Mesenchymal stem cell (in vitro differentiated cells and primary cell): ENCODE measurements at places on chromosomes 11 and 22.

GRCh38 chr11:8810540-8811301 is 100.3 kb upstream of the AKIP1 start:
- H3K36me3 ChIP-seq = peaks cover 3% of the 10 kb centered on the region
- peak; percentile 87 for DNase-seq
- H3K27me3 ChIP-seq = no peaks in the 10 kb centered on the region
- peaks cover 39% of the 10 kb centered on the region for H3K4me1 ChIP-seq

GRCh38 chr11:119786431-119787073 is 57.6 kb upstream of the NECTIN1 start:
- no peak overlapping the region for H3K27ac ChIP-seq
- H3K4me3 ChIP-seq = peak overlapping the region; percentile 17
- no peaks in the 10 kb centered on the region for H3K36me3 ChIP-seq
- peaks cover 43% of the 10 kb centered on the region for H3K27me3 ChIP-seq
- no peak for DNase-seq

DNA sequence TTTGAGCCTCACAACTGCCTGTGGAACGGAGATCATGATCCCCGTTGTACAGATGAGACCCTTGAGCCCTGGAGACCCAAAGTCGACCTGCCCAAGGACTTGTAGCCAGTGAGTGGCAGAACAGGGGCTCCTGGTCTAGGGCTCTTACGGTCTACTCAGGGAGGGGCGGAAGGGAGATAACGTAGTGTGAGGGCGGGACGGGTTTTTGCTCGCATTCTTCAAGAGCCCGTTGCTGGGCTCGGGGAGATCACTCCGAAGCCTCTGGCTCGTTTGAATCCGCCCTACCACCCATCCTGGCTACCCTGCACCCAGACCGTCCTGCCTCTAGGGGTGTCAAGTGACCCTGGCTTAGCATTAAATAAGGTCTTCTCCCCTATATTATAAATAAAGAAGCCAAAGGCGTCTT is 639 bp downstream of the CRY2 start:
- H3K4me1 ChIP-seq = peaks cover 7% of the 10 kb centered on the region
- no peaks in the 10 kb centered on the region for H3K36me3 ChIP-seq
- DNase-seq = peak; percentile 79
- H3K27ac ChIP-seq = peak overlapping the region; percentile 30
- H3K27me3 ChIP-seq = peaks cover 4% of the 10 kb centered on the region

DNA sequence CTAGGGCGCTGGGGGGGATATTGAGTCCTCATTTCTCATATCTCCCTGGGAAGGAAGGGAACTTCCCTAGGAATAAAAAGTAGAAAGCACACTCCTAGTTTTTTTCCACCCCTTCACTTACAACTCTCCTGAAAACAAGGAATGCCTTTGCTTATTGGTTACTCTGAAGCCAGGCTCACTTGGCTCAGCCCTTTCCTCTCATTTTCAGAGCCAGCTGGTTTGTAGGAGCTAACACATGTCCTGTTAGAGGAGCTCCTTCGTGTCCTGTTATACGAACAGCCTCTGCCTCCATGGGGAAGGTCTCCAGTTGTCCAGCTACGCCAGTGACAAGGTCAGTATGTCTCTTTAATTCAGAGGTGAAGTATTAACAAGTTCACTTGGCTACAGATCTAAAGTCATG is 17.6 kb downstream of the ALKBH8 start:
- DNase-seq = no peak
- H3K4me3 ChIP-seq = no peak overlapping the region
- peaks cover 2% of the 10 kb centered on the region for H3K36me3 ChIP-seq
- H3K4me1 ChIP-seq = no peaks in the 10 kb centered on the region
- no peak overlapping the region for H3K27ac ChIP-seq

DNA sequence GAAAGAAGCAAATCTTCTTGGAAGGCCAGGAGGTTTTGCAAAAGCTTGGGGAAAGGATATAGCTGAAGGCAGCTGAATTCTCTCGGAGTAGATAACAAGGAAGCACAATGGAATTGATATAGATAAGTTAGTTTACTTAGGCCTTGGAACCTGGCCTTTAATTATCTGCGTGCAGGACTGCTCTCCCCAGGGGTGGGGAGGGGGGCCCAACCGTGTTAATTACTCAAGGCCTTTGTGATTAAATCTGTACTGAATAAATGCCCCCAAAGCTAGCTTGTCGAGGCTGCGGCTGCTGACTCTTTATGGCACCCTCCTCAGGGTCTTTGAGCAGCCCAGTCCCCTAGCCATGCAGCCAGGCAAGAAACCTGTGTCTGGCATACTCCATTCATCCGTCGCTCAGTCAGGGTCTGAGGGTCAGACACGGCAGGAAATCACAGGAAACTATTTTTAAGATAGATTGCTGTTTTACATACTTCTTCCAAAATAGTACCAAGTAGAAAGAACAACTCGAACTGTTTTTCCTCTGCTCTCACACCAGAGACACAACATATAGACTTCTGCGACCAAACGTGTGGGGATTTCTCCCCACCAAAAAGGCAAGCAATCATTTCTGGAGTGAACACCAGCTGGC is 36.5 kb downstream of the MS4A2 start:
- no peaks in the 10 kb centered on the region for H3K4me1 ChIP-seq
- no peaks in the 10 kb centered on the region for H3K36me3 ChIP-seq
- no peak overlapping the region for H3K4me3 ChIP-seq
- no peak overlapping the region for H3K27ac ChIP-seq
- no peak for DNase-seq

- H3K4me1 ChIP-seq = peaks cover 3% of the 10 kb centered on the region
- H3K36me3 ChIP-seq = peaks cover 20% of the 10 kb centered on the region
- H3K27ac ChIP-seq = peak overlapping the region; percentile 99
- H3K4me3 ChIP-seq = peak overlapping the region; percentile 93
- H3K27me3 ChIP-seq = no peaks in the 10 kb centered on the region
- DNase-seq = peak; percentile 71
Measured at GRCh38 chr11:61362542-61362875, 335 bp downstream of the TMEM138 start.

- no peak for DNase-seq
- no peaks in the 10 kb centered on the region for H3K36me3 ChIP-seq
- no peaks in the 10 kb centered on the region for H3K4me1 ChIP-seq
Measured at GRCh38 chr11:71408826-71409225, 39.4 kb downstream of the DHCR7 start.

GRCh38 chr22:27420817-27421361 is 380.7 kb downstream of the MN1 start:
- DNase-seq = no peak
- H3K27me3 ChIP-seq = no peaks in the 10 kb centered on the region
- peak overlapping the region; percentile 92 for H3K27ac ChIP-seq
- H3K36me3 ChIP-seq = no peaks in the 10 kb centered on the region
- H3K4me1 ChIP-seq = peaks cover 29% of the 10 kb centered on the region

DNA sequence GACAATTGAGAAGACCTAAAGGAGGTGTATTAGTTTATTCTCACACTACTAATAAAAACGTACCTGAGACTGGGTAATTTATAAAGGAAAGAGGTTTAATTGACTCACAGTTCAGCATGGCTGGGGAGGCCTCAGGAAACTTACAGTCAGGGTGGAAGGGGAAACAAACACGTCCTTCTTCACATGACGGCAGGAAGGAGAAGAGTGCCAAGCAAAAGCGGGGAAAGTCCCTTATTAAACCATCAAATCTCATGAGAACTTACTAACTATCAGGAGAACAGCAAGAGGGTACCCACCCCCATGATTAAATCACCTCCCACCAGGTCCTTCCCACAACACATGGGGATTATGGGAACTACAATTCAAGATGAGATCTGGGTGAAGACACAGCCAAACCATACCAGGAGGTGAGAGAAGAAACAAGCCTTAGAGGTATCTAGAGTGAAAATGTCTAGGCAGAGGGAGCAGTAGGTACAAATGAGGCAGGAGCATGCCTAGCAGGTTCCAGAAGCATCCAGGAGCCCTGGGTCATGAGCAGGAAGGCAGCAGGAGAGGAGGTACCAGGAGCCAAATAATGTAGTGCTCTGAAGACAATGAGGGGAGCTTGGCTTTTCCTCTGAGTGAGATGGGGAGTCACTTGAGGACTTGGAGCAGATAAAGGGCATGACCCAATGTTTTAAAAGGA is 31.6 kb downstream of the IL10RA start:
- H3K36me3 ChIP-seq = no peaks in the 10 kb centered on the region
- H3K27ac ChIP-seq = no peak overlapping the region
- no peak for DNase-seq
- H3K4me3 ChIP-seq = no peak overlapping the region

DNA sequence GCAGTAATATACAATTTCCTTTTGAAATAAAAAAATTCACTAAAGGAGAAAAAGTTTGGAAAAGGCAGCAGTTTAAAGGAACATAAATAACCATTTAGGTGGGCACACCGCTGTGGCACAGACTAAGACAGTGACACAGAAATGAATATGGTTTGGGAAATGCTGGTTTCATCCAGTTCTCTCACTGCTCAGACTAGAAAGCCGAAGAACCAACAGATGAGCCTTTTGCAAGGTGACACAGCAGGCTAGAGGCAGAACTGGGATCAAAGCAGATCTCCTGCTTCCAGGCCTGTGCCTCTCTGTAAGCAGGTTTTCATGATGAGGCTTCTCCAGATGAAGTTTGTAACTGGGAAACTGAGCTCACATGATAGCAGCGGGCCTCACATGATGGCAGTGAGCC is 380.0 kb upstream of the NARS2 start:
- no peak overlapping the region for H3K4me3 ChIP-seq
- no peaks in the 10 kb centered on the region for H3K36me3 ChIP-seq
- DNase-seq = no peak

GRCh38 chr11:122204206-122204605 is 88.2 kb upstream of the BLID start:
- H3K4me1 ChIP-seq = peaks cover 12% of the 10 kb centered on the region
- no peak overlapping the region for H3K4me3 ChIP-seq
- no peaks in the 10 kb centered on the region for H3K27me3 ChIP-seq
- DNase-seq = no peak
- no peaks in the 10 kb centered on the region for H3K36me3 ChIP-seq

GRCh38 chr11:68840661-68841653 is 759 bp downstream of the CPT1A start:
- peak overlapping the region; percentile 82 for H3K27ac ChIP-seq
- H3K36me3 ChIP-seq = peaks cover 5% of the 10 kb centered on the region
- peak; percentile 84 for DNase-seq
- peak overlapping the region; percentile 90 for H3K4me3 ChIP-seq

GRCh38 chr11:74701351-74701750 is 29.9 kb downstream of the CHRDL2 start:
- H3K4me3 ChIP-seq = no peak overlapping the region
- no peak for DNase-seq
- no peaks in the 10 kb centered on the region for H3K36me3 ChIP-seq
- H3K27me3 ChIP-seq = peaks cover 17% of the 10 kb centered on the region
- H3K4me1 ChIP-seq = peaks cover 5% of the 10 kb centered on the region
- no peak overlapping the region for H3K27ac ChIP-seq

DNA sequence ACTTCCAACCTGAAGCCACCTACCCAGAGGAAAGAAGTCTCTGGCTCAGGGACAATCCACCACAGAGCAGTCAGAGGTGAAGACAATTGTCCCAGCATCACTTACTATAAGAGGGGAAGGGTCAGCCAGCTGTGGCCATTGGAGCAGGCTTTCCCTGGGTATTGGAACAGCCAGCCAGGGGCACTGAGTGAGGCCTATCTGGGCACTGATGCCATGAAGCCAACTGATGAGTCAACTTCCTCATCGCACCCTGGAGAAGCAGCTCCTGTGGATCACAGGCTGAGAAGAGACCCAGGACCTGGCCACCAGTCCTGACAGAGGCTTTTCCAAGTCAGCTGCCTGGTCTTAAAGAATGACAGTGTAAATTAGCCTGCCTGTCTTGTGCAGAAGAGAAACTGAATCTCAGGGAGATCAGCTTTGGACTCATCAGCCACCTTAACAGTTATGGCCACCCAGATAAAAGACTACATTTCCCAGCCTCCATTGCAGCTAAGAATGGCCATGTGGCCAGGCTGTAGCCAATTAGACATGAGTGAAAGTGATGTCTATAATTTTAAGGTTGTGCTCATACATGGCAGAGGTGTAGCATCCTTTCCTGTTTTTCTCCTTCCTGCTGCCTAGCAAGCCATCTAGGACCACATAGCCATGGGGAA is 19.0 kb downstream of the CHST1 start:
- peaks cover 12% of the 10 kb centered on the region for H3K27me3 ChIP-seq
- DNase-seq = peak; percentile 46
- no peak overlapping the region for H3K27ac ChIP-seq
- no peaks in the 10 kb centered on the region for H3K36me3 ChIP-seq
- H3K4me3 ChIP-seq = no peak overlapping the region

GRCh38 chr11:95835768-95836488 is 45.6 kb downstream of the CEP57 start:
- H3K4me3 ChIP-seq = no peak overlapping the region
- peak; percentile 93 for DNase-seq
- H3K27me3 ChIP-seq = no peaks in the 10 kb centered on the region
- no peaks in the 10 kb centered on the region for H3K36me3 ChIP-seq
- H3K4me1 ChIP-seq = no peaks in the 10 kb centered on the region

DNA sequence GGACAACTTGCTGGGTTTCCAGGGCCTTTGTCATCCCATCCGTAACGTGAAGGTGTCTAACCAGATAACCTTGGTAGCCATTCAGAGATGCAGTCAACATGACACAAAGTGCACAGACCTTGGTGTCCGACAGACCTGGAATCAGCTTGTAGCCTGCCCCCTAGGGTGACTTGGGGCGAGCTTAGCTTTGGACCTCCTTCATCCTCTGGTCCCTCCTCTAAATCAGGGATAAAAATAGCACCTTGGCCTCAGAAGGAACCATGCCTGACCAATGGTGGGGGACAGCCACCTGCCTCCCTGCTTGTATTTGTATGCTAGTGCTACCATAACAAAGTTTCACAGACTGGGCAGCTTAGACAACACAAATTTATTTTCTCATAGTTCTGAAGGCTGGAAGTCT is 3.7 kb downstream of the SNRPD3 start:
- H3K36me3 ChIP-seq = peaks cover 54% of the 10 kb centered on the region
- H3K27me3 ChIP-seq = no peaks in the 10 kb centered on the region
- H3K4me1 ChIP-seq = peaks cover 1% of the 10 kb centered on the region
- DNase-seq = no peak
- H3K27ac ChIP-seq = no peak overlapping the region
- H3K4me3 ChIP-seq = no peak overlapping the region

DNA sequence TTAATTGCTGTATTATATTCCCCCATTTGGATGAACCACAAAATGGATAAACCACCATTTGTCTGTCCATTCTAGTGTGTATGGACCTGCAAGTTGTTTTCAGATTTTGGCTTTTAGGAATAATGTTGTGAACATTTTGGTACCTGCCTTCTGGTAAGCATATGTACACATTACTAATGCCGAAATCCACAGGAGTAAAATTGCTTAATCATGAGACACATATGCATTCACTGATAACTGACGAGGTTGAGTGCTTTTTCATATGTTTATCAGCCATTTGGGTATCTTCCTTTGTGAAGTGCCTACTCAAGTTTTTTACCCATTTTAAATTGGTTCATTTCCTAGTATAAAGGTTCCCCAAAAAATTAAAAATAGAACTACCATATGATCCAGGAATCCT is 34.2 kb downstream of the OSBP2 start:
- no peak overlapping the region for H3K4me3 ChIP-seq
- H3K27ac ChIP-seq = no peak overlapping the region
- no peaks in the 10 kb centered on the region for H3K36me3 ChIP-seq
- no peak for DNase-seq

DNA sequence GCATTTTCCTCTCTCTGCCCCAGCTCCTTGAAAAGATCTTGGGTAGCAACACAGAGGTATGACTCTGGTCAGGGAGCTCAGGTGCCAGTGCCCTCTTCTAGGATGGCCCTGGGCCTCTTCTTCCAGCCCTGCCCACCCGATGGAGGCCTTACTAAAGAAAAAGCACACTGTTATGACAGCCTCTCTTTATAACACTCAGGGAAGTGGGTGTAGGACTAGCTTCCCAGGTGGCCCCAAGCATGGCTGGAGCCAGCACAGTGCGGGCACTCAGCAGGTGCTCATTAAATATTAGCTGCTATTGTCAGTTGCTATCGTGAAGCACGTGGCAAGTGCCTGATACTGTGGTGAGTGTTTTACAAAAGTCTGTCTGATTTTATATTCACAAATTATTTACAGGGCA is 127.2 kb upstream of the B3GAT1 start:
- H3K4me1 ChIP-seq = no peaks in the 10 kb centered on the region
- peaks cover 3% of the 10 kb centered on the region for H3K36me3 ChIP-seq
- H3K4me3 ChIP-seq = no peak overlapping the region
- DNase-seq = no peak
- no peaks in the 10 kb centered on the region for H3K27me3 ChIP-seq
